ENCODE measurements at places on chromosomes 1 and 21. TPM values are rescaled to one million over a fixed set of nuclear protein-coding genes. Genes with fewer than 3 reads are reported as not detected.

The APCS gene
- not detected for total RNA-seq

The HES5 gene
- not detected for total RNA-seq

The PGM1 gene
- 124 TPM for total RNA-seq

The COP1 gene
- total RNA-seq = 42.3 TPM

The CLDN8 gene
- not detected for total RNA-seq

The LMX1A gene
- total RNA-seq = not detected

The LCE2C gene
- total RNA-seq = not detected

The RUNX3 gene
- total RNA-seq = 0.36 TPM

The FCAMR gene
- not detected for total RNA-seq

The TEDDM1 gene
- not detected for total RNA-seq

The PLEKHN1 gene
- 0.66 TPM for total RNA-seq

The RHEX gene
- not detected for total RNA-seq

The QSOX1 gene
- 802 TPM for total RNA-seq

The PERM1 gene
- total RNA-seq = 1.5 TPM

The FLG gene
- 0.23 TPM for total RNA-seq

The DNALI1 gene
- total RNA-seq = 3.9 TPM

The FMO3 gene
- total RNA-seq = 0.43 TPM

The OR2T29 gene
- total RNA-seq = not detected

The OR14K1 gene
- total RNA-seq = not detected

The NMNAT2 gene
- 2.3 TPM for total RNA-seq

The TMPRSS3 gene
- not detected for total RNA-seq

The ADGRL2 gene
- total RNA-seq = 378 TPM

The GBP7 gene
- total RNA-seq = not detected

The KANK4 gene
- total RNA-seq = 0.07 TPM

The NEGR1 gene
- 15.7 TPM for total RNA-seq

The INPP5B gene
- total RNA-seq = 23.3 TPM

The ADAMTS5 gene
- total RNA-seq = 2.1 TPM

The SIK1 gene
- 0.98 TPM for total RNA-seq

The SIM2 gene
- total RNA-seq = 0.13 TPM

The ASAP3 gene
- 29.4 TPM for total RNA-seq

The TXNIP gene
- total RNA-seq = 356 TPM

The CHTOP gene
- total RNA-seq = 27.6 TPM

The CYP4A11 gene
- not detected for total RNA-seq

The TRIM58 gene
- total RNA-seq = 0.13 TPM

The CCDC185 gene
- not detected for total RNA-seq

The DMBX1 gene
- not detected for total RNA-seq

The CD53 gene
- total RNA-seq = not detected

The PRAMEF8 gene
- not detected for total RNA-seq
